Cerebellar nuclear complex (tissue), 1 donor: ENCODE measurements at places on chromosomes 7 and 10.

DNA sequence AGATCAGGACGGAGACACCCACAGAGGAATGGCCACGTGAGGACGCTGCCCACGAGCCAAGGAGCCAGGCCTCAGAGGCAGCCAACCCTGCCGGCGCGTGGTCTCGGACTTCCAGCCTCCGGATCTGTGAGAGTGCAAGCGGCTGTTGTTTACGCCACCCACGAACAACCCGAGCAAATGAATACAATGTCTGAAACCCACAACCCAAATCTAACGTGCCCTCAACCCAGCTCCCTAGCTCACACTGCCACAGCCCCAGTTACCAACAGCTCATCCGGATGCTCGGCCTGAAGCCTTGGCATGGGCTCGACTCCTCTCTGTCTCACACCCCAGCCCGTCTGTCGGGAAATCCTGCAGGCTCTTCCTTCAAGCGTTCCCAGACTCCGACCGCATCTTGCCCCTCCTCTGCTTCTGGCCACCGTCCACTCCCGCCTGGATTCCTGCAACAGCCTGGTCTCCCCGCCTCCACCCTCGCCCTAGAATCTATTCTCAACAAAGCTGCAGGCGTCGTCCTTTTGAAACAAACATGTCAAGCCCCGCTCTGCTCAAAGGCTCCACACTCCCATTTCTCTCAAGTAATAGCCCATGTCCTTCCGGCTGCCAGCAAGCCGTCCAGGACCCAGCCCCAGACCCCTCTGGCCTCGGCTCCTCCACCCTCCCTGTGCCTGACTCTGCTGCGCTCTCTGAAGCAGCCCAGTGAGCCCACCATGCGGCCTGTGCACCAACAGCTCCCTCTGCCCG is 35.3 kb downstream of the STK32C start:
- no peak for DNase-seq

GRCh38 chr10:114517368-114518250 is 113.3 kb upstream of the AFAP1L2 start:
- no peak for DNase-seq

- DNase-seq, result no peak
Measured at GRCh38 chr7:13041368-13041988, 354.0 kb downstream of the ARL4A start.

DNA sequence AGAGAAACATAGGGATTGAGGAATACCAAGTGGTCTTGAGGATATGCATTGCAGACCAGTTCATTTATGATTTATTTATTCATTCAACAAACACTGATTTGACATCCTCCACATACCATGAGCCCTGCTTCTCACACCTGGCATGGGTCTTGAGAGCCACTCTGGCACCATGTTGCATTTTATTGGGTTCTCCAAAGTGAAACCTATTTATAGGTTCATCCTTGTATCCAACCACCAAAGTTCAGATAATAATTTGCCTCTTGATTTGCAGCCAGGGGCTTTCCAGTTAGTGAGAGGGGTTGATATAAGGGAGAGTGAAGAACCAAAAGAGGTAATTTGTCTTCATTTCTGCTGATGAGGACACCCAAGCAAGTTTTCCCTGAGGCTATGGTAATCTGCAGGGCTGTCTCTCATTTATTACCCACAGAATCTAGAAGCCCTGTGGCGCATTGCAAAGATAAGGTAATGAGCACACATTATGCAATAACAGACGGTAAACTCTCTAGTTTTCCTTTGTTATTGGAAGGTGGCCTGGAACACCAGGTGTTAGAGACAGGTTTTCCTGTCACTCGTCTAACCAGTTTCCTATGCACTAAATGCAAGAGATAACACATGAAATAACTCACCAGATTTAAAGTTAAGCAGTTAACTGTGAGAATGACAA is 28.8 kb upstream of the ICA1 start:
- no peak for DNase-seq

GRCh38 chr7:2932402-2933251 is 88.5 kb upstream of the GNA12 start:
- no peak for DNase-seq

DNA sequence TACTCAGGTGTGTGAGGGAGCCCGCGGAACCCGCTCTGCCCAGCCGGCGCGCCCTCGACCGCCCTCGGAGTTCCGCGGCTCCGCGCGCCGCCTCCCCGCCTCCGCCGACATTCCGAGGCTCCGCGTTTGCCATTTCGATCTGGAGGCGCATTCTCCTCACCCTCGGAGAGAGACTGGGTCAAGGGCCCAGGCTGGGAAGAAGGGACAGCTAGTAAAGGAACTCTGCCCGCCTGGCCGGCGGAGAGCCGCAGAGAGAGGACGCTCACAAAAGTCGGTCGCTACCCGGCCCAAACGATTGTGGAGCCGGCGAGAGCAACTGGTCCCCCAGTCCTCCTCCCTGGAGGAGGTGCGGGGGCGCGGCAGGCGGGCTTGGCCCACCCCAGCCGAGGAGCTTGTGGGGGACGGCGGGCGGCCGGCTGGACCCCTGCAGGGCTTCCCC is 74.5 kb upstream of the LEP start:
- DNase-seq, result no peak
